Mammary epithelial cell (primary cell): ENCODE measurements at places on chromosomes 11 and 22. TPM values are rescaled to one million over a fixed set of nuclear protein-coding genes. Genes with fewer than 3 reads are reported as not detected.

- DNase-seq, result no peak
These were observed 30.8 kb upstream of the LRRC10B start for GRCh38 chr11:61477727-61478148.

DNA sequence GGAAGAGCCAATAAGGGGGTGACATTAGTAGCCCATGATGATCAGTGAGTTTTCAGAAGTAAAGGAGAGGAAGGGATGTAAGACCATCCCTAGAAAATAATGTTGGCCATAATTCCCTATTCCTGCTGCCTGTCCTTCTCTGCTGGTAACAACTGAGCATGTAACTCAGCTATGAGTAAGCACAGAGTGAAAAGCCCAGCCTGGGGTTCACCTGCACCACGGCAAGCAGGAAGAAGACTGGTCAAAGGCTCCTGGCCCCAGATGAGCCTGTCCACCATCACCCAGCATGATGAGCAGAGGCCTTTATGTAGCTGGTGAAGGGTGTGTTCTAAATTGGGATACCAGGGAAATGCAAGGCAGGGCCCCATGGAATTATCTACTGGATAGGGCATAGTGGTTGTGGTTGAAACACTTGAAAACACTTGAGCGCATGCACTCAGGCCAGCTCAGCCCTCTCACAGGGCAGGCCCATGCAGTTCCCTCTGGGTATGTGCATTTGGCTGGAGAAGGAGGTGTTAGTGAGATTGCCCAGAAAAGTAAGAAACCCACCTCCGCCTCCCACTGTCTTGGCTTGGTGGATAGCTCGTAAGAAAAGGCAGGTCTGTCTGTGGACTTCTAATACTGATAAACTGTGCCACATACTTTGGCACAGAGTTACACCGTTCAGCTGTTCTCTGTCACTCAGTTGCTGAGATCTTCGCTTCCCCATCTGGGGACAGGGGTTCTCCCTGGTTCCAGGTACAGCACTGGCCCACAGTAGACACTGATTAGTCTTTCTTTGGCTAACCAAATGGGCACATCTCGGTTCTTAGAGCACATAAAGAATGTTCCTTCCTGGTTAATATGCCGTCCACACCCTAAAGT lies 86.8 kb downstream of the AMOTL1 start:
- no peak for DNase-seq

DNA sequence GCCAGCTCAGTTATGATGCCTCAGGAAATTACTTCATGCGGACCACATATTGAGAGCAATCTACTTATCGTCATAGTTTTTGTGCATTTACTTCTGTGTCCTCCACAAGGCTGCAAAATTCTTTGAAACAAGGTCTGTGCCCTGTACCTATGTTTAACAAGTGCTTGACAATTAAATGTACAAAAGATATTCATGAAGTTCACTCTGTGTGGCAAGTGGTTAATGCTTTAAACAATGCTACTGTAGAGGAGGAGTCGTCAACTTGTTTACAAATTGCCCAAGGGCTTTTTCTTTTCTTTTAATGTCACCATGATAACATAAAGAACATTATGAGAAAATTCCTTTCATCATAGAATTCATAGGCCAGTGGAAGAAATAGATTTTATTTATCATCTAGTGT lies 871.5 kb upstream of the CCDC90B start:
- no peak for DNase-seq

GRCh38 chr11:73428227-73428626 lies 52.0 kb downstream of the RELT start:
- no peak for DNase-seq

DNA sequence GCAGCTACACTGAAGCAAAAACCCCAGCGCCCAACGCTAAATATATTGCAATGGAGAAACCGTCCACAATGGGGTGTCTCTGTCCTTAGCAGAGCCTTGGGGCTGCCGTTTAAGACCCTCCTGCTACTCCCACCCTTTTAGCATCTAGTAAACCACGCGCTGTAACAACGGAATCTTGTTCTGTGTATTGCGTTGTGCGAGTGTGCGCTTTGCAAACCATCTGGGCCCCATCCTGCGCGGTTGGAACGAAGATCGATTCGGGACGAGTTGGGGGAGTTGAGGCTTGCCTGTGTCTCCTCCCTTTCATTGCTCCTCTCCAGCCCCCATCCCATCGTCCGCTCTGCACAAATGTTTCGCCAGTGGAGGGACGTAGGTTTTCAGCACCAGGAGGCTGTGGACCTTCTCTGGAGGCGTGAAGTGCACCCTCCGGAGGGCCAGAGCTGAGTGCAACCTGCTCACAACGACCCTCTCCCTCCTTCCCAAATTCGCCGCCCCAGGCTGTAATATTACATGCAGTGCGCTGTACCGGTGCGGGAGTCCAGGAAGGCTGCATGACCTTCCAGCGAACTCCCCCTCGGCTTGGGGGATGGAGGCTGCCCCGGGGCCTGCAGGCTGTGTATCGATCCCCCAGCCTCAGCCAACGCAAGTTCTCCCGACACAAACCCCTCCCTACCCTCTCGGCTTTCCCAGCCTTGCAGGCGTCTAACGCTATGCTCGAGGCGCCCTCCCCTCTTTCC lies 1.6 kb upstream of the KMT2A start:
- peak; percentile 31 for DNase-seq

DNA sequence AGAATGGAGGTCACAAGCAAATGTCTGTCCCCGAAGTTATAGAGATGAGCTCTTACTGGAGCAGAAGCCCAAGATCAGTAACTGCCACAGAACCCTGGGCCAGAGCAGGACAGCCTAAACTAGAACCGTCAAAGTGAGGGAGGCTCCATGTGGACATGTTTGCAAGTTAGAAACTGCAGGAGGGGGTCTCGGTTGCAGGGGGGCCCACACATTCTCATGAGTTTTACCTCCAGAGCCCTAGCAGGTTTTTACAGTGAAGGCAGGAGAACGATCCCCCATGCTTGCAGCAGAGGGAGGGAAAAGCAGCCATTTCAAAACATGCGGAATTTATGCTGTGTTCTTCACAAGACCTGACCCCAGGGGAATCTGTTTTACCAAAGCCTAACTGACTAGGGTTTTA lies 133.5 kb upstream of the B3GAT1 start:
- DNase-seq, result no peak

DNA sequence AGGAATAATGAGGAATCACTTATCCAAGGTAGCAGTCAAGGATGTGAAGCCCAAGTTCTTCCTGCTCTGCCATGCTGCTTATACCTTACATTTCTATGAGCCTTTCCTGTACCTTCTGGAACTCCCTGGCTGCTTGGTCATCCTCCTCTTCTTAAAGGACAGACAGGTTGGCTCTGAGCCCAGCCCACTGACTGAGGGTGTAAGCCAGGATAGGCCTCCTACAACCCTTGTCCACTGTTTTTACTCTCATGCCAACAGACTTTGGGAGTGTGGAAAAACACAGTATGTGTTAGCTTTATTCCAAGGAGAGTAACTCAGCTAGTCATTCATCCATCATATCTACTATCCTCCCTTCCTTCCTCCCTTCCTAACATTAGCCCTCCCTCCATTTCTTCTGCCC lies 47.5 kb downstream of the IRAG1 start:
- no peak for DNase-seq

GRCh38 chr22:39348909-39349505 lies 784 bp upstream of the SYNGR1 start:
- no peak for DNase-seq

GRCh38 chr22:18028817-18029527 lies 4.6 kb upstream of the MICAL3 start:
- DNase-seq, result peak; percentile 40

DNA sequence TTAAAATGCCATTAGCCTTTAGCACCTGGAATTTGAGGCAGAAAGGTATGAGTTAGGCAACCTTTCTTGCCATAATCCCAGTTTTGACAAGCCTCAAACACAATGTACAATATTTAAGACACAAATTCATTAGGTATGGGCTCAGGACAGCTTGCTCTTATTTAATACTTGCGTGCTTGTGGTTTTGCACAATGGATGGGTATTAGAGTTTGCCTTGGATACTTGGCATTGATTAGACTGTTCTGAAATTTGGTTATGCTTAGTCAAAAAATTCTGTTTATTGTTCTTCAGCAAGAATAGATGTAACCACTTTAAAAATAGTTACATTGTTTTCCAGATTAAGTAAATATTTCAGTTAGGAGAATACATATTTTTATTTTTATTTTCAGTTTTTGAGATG lies 5.4 kb upstream of the C11orf65 start:
- DNase-seq, result no peak

GRCh38 chr11:75801362-75802020 lies 13.5 kb upstream of the UVRAG start:
- no peak for DNase-seq

- DNase-seq, result no peak
These were observed 40.0 kb downstream of the DCUN1D5 start for GRCh38 chr11:103051981-103052380.

GRCh38 chr22:35587447-35587870 lies 29.7 kb downstream of the MB start:
- DNase-seq, result no peak

- no peak for DNase-seq
These were observed 17.4 kb upstream of the ANO1 start for GRCh38 chr11:70060611-70061293.

DNA sequence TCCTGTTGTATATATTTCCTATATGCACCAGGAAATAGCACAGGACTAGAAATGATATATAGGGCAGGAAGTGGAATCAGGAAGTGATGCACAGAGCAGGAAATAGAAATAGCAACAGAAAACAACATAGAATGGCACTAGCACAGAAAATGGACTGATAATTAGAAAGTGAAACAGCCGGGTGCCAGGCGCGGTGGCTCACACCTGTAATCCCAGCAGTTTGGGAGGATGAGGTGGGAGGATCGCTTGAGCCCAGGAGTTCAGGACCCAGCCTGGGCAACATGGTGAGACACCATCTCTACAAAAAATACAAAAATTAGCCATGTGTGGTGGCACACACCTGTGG lies 10.0 kb upstream of the RELT start:
- DNase-seq, result no peak

Gene MS4A6A
- polyA plus RNA-seq, result not detected

Gene RASGRP2
- polyA plus RNA-seq, result not detected

Gene OLFML1
- polyA plus RNA-seq, result not detected

Gene RAG1
- polyA plus RNA-seq, result 0.16 TPM
